ENCODE measurements at places on chromosomes 4 and X.

DNA sequence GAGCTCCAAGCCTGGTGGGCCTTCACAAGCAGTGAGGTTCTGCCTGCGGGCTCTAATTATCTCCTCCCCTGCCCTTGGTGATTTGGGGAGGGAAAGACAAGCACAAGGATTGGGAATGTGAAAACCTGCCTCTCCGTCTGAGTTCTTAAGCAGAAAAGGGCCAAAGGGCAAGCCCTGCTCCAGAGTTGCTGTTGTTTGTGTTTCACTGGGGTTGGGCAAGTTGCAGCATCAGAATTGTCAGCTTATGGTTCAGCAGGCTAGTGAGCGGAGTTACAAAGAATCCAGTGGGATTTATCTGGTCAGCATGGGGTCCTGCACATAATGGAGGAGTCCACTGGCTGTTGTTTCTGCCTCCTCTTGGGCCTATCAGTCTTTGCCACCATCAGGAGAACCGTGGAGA, 60.5 kb downstream of the NHS start:
- no peak for DNase-seq

- no peak for DNase-seq
Observed at GRCh38 chr4:172009446-172010230, 196.4 kb downstream of the GALNTL6 start.

DNA sequence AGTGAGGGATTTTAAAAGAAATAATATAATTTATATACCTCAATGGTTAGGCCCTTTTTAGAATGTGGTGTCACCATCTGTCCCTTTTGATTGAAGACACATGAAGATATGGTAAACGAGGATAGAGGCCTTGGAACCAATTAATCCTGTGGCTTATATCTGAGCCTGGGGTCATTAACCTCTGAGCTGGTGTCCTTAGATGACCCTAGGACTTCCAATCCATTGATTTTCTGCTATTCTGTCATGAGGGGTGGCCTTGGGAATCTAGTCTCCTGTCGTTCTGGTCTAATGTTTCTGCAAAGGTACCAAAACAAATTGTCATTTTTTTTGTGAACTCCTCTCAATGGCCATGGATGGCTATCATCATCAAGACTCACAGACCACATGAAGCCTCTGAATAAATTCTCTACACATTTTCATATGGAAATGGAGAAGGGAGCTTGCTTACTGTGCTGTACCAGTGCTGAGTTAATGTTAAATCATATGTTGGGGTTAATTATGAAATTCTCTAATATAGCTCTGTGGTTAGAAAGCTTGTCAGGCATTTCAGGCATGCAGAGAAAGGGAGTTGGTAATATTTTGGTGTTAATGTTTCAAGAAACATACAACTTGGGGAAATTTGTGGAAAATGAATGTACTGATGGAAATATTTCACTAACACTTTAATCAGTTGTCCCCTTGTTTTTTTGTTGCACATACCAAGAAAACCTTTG, 204.2 kb upstream of the IL15 start:
- DNase-seq, result peak; percentile 64

- no peak for DNase-seq
Observed at GRCh38 chr4:159197885-159198269, 95.0 kb downstream of the RAPGEF2 start.

DNA sequence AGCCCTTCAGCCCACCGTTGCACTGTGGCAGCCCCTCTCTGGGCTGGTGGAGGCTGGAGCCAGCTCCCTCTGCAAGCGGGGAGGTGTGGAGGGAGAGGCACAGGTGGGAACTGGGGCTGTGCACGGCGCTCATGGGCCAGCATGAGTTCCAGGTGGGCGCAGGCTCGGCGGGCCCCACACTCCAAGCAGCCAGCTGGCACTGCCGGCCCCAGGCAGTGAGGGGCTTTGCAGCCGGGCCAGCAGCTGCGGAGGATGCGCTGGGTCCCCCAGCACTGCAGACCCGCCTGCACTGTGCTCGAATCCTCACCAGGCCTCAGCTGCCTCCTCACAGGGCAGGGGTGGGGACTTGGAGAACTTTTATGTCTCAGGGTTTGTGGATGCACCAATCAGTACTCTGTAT, 1354.8 kb upstream of the IGFBP7 start:
- DNase-seq, result no peak

DNA sequence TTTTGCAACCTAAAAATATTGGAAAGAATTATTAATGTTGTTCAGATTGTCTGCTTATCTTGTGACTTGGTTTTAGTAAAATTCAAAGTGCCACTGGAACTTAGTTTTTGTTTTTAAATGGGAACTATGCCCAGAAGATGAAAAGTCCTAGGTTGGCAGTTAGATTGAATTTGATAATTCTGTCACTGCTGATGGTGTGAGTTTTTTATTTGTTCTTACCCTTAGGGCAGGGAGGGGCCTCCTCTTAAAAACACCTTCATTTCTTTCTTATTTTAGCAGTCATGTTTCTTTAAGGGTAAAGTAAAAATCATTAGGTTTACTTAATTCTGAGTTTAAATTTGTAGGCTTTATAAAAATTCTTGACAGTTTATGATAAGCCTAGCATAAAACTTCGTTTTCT, 80.6 kb downstream of the AFF1 start:
- DNase-seq, result no peak

DNA sequence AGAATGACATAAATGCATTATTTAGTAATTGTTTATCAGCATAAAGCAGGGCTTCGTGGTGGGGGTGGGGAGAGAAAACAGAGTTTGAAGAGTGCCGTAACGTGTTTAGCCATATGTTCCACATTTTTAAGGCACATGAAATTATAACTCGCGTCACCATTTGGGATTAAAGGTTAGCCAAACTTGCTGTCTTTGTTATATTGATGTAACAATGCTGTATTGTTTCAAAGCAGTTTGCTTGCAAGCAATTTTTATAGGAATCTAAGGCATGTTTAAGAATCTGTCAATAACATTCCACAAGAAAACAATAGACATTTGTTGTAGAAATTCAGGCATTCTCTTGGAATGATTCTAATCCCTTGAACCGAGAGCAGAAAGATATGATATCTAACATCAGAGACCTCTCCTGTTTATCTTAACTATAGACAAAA, 78.3 kb downstream of the CLDN22 start:
- DNase-seq, result no peak

DNA sequence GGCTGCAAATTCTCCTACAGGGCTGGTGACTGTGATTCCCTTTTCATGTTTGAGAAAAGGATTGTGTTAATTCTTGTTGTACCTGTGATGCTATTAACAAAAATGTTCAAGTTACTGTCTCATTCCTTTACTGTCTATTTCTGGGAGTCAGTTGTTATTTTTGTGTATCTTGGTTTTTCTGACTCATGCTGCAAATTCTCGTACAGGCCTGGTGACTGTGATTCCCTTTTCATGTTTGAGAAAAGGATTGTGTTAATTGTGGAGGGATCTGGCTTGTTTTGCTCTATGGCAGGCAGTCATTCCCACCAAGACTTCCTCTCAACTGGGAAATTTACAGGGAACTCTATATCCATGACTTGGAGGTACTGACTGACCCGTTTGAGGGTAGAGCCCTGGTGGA, 693.4 kb upstream of the INTU start:
- no peak for DNase-seq

DNA sequence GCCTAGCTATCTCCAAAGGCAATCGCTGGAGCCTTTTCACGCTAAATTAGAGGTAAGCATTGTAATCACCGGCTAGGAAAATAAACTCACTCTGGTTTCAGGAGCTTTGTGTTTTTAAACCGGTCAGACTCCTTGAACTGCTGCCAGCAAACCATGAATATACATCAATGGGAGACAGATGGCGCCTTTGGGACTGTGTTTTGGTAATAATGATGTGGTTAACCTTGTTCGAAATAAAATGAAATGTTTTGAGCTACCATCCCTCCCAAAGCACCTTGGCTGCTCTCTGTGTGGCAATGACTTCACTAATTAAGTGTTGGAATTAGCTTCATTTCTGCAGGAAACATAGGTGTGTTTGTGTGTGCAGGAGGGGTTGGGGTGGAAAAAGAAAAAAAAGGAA, 65.3 kb downstream of the CLNK start:
- no peak for DNase-seq

- DNase-seq, result no peak
Observed at GRCh38 chr4:81639248-81639647, 167.5 kb upstream of the RASGEF1B start.

DNA sequence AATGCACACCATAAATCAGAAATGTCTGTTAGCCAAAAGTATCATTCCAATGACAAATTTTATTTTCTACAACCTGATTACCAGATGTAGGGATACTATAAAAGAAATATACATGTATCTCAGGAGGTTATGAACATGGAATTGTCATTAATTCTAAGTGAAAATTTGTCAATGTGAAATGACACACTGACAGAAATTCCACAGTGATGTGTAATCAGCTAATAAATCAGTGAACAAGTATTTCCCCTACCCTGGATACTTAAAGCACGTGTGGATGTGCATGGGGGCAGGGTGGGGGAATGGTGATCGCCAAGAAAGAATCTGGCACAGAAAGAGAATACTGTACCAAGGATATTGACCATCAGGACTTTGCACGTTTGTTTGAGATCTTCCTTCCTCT, 123.6 kb downstream of the SH3RF1 start:
- no peak for DNase-seq

- DNase-seq, result no peak
Observed at GRCh38 chr4:173440888-173441287, 42.0 kb upstream of the SCRG1 start.

DNA sequence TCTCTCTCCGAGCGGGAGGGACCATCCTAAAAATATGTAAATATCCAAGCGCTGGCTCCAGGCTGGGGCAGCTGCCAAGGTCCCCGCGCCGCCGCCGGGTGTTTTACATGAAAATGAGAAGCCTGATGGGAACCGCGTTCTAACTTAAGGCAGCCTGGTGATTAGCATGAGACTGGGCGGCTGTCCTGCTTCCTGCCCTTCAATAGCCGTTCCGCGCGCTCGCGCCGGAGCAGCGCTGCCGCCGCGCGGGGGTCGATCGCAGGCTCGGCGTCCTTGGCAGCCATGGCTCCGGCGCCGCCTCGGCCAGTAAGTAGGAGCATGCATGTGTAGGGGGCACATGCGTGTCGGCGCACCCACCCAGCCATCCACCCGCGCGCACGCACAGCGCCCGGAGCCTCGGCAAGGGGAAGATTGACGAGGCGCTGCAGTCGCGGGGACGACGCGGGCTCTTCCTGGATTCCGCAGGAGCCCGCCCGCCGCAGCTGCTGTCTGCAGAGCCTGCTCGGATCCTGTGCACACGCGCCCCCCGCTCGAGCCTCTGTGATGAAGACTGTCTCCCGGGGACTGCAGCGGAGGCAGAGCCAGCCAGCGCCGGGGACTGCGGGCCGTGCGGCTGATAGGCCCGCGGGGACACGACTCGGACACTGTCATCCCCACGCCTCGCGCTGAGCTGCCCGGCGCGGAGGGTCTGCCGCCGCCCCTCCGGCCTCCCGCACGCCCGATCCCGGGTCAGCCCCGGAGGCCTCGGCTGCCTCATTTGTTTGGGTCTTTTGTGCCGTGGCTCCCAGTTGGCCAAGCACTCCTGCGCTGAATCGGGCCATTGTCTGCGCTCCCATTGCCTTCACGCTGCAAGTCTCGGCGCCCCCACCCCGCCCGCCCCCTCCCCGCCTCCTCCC, 734 bp downstream of the STOX2 start:
- DNase-seq, result peak; percentile 40

- no peak for DNase-seq
Observed at GRCh38 chr4:32985256-32985655, 2265.1 kb downstream of the PCDH7 start.

DNA sequence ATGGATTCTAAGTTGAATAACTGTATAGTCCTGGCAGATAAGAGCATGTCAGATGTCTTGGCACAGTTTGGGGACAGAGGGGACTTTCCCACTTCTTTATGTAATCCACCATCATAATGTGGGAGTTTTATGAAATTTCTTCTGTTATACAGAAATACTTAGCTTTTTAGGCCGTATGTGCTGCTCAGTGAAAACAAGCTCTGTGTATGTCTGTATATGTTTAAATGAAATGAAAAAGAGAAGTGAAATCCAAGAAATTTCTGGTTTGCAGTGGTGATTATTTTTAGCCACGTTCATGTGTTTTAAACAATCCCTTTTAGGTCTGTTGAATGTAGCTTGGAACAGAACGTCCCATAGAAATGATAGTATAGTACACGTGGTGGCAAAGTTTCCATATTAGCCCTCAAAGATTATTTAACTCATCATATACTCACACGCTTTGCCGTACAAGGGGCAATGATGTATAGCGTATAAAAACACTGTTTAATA, 41.0 kb downstream of the GAB1 start:
- no peak for DNase-seq

DNA sequence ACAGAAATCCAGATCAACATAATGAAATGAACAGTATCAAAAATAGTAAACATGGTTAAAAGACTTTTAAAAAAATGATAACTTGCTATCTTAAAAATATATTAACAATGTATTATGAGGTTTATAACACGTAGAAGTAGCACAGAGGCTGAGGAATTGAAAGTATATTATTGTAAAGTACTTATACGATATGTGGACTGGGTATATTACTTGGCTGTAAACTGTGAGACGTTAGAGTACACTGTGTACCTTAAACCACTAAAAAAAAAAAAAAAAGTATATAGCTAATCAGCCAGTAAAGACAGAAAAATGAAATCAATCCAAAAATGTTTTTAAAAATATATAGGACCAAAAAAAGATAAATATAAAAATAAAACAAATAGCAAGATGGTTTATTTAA, 120.6 kb downstream of the TET2 start:
- no peak for DNase-seq

DNA sequence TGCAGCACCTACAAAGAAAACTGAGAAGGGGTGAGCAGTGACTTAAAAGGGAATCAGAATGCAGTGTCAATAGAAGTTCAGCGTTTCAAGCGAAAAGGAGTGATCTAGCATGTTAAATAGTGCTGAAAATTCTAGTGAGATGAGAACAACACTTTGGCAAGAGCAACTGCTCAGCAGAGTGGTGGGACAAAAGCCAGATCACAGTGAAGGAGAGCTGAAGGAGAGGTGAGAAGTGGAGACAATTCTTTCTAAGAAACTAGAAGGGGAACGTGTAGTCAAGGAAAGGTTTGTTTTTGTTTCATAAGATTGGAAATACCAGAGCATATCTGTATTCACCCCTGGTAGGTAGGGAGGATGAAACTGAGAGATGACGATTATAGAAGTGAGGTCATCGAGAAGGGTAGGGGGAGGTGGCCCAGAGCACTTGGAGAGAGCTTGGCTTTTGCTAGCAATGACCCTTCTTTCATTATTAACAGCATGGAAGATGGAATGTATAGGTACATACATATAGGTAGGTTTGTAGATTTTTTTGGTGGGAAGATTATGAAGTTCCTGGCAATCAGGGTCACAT, 33.7 kb downstream of the SRPX2 start:
- no peak for DNase-seq

DNA sequence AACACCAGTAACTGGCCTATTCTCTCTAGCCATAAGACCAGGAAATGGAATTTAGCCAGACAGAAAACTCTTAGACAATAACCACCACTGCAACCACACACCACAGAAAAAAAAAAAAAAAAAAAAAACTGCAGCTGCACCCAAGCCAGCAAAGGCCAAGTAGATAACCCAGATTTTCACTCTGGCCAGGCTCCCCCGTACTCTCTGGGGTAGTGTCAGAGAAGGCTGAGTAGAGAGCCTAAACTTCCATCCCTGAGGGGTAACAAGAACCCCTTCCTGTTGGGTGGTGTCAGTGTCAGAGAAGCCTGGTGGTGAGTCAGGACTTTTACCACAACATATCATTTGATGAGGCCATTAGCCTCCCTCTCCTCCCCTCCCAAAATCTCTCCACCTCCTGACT, 5.6 kb upstream of the DLG3 start:
- DNase-seq, result no peak

GRCh38 chr4:122912810-122913575, 9.4 kb downstream of the NUDT6 start:
- DNase-seq, result peak; percentile 62
